ENCODE measurements at places on chromosomes 7 and 10.
A peak's percentile ranks its signal among the peaks of the same experiment; 100 is the strongest.

DNA sequence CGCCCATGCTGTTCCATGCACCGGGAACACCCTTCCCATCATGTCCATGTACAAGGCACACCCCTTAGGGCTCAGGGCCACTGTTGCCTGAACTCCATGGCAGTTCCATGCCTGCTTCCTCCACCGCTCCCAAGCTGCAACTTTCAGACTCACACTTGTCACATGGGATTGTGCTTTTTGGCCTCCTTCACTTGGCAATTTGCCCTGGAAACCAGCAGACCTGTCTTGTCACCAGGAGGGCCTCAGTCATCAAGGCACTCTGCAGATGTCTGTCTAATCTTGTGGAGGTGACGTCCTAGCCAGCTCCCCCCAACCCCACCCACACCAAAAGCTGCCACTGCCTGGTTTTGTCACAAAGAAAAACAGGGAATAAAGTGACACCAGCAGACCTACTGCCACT lies 47.5 kb downstream of the CARD11 start:
- no peak for DNase-seq

DNA sequence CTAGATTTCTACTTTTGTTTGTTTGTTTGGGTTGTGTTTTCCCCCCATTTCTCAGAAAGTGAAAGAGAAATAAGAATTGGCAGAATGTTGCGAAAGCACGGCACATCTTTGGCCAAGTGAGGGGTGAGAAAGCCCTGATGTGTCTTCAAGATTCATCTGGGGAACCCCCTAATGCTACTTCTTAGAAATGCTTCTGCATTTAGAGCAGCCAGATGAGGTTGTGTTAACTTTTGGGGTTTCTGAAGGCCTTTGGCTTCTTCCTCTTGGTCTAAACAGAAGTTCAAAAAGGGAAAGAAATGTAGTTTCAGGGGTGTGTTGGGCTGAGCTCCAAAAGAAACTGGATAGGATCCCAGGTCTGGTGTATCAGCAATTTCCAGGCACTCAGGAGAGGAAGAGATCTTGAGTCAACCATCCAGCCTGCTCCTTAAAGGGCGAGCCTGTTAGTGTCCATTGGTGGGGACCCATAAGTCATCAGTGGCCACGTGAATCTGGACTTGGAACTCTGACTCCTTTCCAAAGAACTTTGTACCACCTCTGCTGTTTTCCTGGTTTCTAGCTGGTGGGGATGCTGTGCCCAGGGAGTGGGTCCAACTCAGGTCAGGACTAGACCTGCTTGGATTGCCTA lies 6.5 kb downstream of the DUSP5 start:
- DNase-seq: peak; percentile 86

GRCh38 chr7:4085937-4086691 lies 596.0 kb upstream of the FOXK1 start:
- DNase-seq: no peak

DNA sequence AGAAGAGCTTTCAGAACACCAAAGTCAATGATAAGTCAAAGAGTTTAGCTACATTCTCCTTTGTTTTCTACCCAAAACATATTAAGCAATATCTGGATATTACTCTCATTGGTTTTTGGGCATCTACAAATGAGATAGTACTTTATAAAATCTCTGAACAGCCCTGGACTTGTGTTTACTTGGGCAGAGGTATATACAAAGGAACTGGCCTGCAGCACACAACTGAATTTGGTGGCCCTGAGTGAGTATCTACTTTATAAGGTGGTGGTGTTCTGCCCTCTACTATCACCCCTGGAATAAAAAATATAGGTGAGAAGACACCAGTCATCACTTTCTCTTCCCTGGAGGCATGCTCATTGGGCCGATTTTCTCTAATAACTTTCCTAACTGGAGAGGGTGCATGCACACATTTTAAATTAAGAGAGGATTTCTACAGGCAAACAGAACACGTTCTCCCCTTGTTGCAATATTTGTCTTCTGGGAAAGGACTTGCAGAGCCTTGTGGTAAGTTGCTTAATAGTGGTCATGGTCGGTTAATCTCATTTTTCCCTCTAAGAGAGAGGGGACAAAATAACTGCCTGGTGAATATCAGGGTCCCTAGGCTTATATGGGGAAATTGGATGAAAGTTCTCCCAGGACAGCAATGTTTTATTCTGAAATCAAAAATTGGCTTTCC lies 41.1 kb downstream of the OTUD1 start:
- DNase-seq: no peak

GRCh38 chr7:130667593-130668257 lies 823 bp downstream of the COPG2 start:
- DNase-seq: peak; percentile 36

GRCh38 chr10:104220522-104220921 lies 11.6 kb downstream of the CFAP43 start:
- no peak for DNase-seq

DNA sequence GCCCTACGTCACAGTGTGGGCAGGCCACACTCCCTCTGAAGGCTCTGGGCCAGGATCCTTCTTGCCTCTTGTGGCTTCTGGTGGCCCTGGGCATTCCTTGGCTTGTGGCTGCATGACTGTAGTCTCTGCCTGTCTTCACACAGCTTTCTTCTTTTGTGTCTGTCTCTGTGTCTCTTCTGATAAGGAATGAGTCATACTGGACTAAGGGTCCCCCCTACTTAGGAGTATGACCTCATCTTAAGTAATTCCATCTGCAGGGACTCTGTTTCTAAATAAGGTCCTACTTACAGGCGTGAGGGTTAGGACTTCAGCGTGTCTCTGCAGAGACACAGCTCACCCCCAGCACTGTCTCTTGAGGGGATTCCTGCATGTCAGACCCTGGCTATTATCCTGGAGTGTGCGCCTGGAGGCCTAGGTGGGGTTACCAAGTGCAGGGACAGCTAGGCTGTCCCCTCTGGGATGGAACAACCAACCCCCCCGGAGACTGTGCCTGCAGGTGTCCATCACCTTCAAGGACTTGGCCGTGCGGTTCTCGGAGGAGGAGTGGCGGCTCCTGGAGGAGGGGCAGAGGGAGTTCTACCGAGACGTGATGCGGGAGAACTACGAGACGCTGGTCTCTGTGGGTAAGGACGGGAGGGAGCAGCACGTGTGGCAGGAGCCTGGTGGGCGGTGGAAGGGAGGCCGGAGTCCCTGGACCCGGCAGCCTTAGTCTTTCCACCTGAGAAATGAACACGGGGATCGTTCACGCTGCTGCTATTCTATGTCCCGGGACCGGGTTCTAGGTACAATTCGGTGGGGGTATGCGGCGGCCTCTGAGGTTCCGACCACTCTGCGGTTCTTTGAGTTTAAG lies 54.1 kb downstream of the ZNF467 start:
- DNase-seq: no peak

DNA sequence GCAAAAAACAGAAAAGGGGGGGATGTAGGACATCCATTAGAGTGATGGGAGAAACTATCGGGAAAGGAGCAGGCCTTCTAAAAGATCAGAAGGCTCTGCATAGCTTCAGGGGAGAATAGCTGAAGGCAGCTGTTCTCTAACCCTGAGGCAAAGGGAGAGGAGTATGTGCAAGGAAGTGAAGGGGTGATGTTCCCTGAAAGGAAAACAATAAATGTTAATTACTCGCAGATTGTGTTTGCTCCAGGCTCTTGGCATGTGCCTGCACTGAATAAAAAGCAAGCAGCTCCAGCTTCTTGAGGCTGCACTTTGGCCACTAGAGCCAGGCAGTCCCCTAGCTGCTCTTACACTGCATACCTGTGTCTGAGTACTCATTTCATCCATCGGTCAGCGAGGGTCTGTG lies 14.4 kb upstream of the STARD3NL start:
- DNase-seq: no peak

DNA sequence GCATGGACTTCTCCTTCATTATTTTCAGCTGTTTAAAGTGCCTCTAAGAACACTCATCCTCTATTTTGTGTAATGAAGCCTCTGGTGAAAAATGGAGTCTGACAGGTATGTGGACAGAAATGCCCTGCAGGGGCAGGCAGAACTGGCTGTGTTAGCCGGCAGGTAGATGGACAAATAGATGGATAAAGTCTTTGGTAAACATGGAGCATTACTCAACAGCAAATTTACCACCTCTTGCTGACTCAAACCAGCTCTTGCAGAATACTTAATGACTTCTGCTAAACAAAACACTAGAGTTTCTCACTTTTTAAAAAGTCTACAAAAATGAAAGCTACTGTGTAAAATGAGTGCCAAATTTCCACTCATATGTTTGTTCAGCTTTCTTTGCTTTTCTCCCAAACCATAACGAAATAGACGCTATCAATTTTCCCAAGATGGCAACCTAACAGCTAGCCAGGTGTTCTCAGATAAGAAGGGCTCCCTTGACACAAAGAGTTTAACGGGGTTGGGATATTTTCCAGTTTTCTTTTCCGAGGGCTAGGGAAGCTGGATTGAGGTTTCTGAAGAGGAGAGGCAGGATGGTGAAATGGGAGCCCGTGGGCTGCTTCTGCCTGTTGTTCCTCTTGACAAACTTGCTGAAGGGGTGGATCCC lies 71.9 kb upstream of the HABP2 start:
- DNase-seq: no peak

DNA sequence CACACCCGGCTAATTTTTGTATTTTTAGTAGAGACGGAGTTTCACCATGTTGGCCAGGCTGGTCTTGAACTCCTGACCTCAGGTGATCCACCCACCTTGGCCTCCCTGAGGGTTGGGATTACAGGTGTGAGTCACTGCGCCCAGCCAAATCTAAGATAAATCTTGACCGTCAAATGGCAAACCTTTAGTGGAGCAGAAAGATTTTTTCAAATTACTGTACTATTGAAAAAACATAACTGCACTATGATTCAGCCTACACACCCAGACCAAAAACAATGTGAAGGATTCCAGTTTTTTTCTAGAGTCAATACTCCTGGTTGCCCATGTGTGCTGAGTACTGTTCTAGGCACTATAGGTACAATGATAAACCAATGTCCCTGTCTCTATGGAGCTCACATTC lies 33.9 kb upstream of the SVIL start:
- no peak for DNase-seq

GRCh38 chr7:101507791-101508252 lies 121.3 kb downstream of the MYL10 start:
- no peak for DNase-seq

DNA sequence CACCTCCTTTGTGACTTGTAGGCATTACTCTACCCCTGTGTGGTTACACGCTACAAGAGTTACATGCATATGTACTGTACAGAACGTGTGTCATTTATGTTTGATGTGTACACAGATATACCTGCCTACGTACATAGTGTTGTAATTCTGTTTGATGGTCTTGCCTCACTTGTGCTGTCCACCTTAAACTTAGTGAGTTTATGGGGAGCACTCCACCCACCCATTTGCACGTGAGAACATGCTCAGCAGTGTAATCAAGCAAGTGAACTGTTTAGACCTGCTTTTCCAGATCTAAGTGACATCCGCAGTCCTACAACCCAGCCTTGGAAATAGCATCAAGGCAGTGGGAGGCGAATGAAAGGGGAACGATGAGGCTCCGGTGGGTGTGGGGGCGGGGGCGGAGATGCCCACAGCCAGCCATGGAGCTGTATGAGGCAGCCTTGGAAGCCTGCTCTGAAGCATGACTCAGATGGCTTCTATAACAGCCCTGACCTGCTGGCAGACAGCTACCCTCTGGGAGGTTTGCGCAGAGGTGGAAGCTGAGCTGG lies 52.1 kb downstream of the SUFU start:
- DNase-seq: no peak

DNA sequence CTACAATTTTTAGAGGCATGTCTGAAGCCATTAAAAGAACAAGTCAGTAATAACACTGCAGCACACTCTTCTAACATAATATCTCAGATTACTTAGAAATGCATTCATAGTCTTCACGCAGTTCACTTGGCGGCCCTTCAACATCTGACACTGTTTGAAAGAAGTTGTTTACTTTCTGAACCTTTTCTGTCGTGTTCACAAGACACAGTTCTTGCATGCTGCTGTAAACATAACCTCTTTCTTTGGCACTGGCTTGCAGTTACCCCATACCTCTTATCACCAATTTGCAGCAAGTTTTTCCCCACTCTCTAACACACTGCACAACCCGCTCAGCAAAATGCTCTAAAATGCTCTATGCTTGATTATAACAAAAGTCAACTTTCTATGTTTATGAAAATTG lies 12.0 kb downstream of the PIP4K2A start:
- DNase-seq: peak; percentile 12

All from natural killer cell (primary cell).